HT1080 (cell line): ENCODE measurements at places on chromosomes 5 and 9. TPM values are rescaled to one million over a fixed set of nuclear protein-coding genes. Genes with fewer than 3 reads are reported as not detected.
A peak's percentile ranks its signal among the peaks of the same experiment; 100 is the strongest.

DNA sequence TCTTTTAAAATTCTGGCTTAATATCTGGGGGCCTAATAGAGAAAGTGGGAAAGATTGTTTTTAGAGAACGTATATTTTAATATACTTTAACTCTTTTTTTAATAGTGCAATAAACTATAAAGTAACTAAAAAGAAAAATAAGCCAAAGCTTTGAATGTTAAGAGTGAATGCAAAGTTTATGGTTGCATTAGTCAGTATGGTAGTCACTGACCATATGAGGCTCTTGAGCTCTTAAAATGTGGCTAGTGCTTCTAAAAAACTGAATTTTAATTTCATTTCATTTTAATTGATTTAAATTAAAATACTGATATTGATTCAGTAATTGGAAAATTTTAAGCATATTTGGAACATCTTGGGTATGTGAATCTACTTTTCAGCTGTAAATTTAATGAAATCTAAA is 310.7 kb downstream of the PJA2 start:
- no peak for DNase-seq

DNA sequence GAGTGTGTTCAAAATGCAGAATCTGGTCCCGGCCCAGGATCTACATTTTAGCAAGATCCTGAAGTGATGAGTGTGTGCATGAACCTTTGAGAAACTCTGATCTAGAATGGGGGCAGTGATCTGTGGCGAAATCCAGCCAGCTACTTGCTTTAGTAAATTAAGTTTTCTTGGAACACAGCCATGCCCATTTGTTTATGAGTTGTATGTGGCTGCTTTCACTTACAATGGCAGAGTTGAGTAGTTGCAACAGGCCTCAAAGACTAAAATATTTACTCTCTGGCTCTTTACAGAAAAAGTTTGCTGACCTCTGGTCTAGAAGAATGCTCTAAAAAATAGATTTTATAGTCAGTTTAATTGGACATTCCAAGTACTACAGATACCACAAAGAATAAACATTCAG is 588.3 kb downstream of the BNC2 start:
- DNase-seq, result no peak

- no peak for DNase-seq
Observed at GRCh38 chr5:61534481-61535267, 202.6 kb downstream of the ZSWIM6 start.

APBB3 gene
- 5.0 and 5.3 TPM in 2 replicates for total RNA-seq

CATSPER3 gene
- total RNA-seq, result 0.13 and 0.30 TPM in 2 replicates

TDRD7 gene
- 7.2 TPM in 2 replicates for total RNA-seq

ZNF346 gene
- total RNA-seq, result 13.7 and 17.7 TPM in 2 replicates

TERT gene
- total RNA-seq, result 9.0 and 10.5 TPM in 2 replicates

ZNF454 gene
- total RNA-seq, result not detected in 2 replicates

GRCh38 chr9:93635186-93636107 is 59.1 kb downstream of the PHF2 start:
- DNase-seq, result no peak

GRCh38 chr5:66769839-66770617 is 173.8 kb downstream of the MAST4 start:
- peak; percentile 17 for DNase-seq

GRCh38 chr9:76658510-76659231 is 105.6 kb upstream of the PCA3 start:
- DNase-seq, result peak; percentile 47

DNA sequence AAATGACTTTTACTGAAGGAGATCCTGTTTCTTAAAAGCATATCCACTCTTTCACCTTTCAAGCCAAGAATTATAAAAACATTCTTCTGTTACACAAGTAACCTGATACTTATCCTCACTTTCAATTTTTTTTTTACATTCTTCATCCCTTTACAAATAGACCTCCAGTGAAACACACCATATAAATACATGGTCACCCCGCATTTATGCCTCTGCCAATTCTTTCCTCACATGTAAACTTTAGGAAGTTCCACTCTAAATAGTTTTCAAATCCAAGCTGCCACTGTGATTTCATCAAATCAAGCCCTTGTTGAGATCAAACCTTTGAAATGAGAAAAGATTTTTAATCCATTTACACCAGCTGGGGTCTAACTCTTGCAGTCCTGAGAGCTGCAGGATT is 40.0 kb downstream of the GAS1 start:
- no peak for DNase-seq

- DNase-seq, result no peak
Observed at GRCh38 chr5:102294886-102295395, 1.1 kb downstream of the SLCO4C1 start.

THOC3 gene
- total RNA-seq, result 116 and 118 TPM in 2 replicates

TXNDC8 gene
- total RNA-seq, result not detected in 2 replicates

CCDC183 gene
- not detected in 2 replicates for total RNA-seq

TMEM252 gene
- total RNA-seq, result not detected in 2 replicates

PROB1 gene
- total RNA-seq, result 0.17 and 0.53 TPM in 2 replicates

DNA sequence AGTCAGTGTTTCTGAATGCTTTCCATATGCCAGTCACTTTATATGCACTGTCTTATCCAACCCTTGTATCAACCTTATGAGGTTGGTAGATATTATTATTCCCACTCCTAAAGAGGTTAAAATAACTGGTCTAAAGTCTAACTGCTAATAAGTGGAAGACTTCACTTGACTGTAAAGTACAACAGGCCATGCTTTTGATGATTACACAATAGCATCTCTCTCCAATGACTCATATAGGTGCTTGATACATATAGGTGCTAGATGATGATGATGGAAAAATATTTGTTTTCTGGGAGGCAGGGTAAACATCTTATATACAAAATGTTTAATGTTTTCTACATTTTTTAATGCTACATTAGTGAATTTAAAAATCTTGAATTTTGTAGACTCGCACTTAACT is 75.9 kb upstream of the NR3C1 start:
- no peak for DNase-seq

DNA sequence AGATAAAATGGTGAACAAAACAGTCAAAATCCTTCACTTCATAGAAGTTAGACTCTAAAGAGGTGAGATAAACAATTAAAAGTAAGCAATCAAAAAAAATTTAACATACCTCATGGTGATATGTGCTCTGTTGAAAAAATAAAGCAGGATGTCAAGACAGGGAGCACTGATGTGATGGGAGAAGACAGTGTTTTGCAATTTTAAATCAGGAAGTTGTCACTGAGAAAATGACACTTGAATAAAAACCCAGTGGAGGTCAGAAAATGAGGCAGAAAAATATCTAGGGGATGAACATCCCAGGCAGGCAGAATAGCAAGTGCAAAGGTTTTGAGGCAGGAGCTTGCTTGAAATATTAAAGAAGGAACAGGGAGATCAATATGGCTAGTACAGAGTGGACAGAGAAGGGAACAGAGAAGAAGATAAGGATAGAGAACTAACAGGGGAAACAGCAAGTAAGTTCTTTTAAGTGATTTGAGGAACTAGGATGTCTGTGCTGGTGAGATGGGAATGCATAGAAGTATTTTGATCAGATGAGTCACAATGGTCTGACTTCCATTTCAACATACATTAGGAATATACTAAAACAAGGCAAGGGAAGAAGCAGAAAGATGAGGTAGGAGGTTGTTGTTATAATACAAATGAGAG is 130.4 kb downstream of the CHSY3 start:
- peak; percentile 56 for DNase-seq

DNA sequence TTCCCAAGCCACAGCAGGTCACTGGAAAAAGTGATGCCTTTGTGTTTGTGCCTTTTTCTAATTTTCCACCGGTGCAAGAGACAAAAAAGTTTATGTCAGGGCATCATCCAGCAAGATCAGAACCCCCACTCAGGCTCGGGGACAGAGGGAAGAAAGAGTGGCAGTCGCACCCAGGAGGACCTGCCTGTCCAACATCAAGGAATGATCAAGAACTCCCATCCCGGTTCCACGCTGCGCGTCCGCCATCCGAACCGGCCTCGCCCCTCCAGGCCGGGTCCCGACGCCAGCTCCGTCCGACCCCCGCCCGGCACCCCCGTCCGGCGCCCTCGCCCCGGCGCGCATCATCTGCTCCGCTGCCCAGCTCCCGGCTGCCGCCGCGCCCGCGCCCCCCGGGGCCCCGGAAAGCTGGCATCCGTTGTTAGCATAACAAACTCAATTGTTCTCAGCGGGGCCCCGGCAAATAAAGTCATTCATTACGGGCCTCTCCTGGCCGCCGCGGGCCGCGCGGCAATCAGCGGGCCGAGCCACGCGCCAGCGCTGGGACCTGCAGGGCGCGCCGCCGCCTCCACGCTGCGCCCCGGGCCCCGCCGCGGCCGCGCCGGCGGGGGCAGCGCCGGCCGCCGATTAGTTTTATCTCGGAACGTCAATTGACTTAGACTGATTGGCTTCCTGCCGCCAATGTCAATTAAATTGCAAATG is 48.1 kb downstream of the PAX5 start:
- DNase-seq, result no peak

DNA sequence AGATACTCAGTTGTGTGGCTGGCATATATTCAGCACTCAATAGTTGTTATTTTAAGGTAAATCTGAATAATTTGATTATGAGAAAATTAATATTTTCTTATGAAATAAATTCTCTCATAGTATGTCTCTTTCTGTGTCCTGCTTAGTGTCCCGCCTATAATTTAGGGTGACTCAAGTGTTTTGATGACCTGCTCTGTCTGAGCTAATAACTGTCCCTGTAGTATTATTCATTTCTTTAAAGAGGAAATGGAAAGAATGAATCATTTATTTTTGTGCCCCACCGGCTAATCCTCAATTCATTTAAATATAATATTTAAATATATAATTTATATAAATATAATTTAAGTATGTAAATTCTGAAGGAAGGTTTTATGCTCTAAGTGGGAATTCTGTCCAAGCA is 4.1 kb downstream of the SLC1A1 start:
- DNase-seq, result no peak

DNA sequence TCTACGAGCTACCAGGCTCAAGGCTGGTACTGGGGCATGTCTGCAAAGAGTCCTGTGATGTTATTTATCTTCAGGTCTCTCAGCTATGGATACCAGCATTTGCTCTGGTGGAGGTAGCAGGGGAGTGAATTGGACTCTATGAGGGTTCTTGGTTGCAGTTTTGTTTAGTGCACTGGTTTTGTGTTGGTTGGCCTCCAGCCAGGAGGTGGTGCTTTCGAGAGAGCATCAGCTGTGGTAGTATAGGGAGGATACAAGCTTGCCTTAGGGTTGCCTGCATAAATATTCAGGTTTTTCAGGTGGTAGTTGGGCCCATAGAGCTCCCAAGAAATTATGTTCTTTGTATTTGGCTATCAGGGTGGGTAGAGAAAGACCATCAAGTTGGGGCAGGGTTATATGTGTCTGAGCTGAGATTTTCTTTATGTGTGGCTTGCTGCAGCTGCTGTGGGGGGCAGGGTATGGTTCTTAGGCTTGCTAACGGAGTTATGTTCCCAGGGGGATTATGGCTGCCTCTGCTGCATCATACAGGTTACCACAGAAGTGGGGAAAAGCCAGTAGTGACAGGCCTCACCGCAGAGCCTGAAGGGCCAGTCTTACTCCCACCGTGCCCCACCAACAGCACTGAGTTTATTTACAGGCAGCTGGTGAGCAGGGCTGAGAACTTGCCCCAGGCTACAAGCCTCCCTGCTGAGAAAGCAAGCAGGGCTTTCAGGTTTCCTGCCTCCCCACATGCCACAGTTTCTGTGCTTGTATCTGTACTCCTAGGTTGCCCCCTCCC is 9.7 kb upstream of the RIOK2 start:
- peak; percentile 66 for DNase-seq

GRCh38 chr5:41794471-41794870 is 75.8 kb downstream of the OXCT1 start:
- peak; percentile 92 for DNase-seq

- no peak for DNase-seq
Observed at GRCh38 chr5:3995954-3996619, 400.5 kb downstream of the IRX1 start.

CDH6 gene
- not detected in 2 replicates for total RNA-seq

FRMPD1 gene
- total RNA-seq, result not detected in 2 replicates

PTPN3 gene
- 5.0 and 10.1 TPM in 2 replicates for total RNA-seq

- peak; percentile 10 for DNase-seq
Observed at GRCh38 chr5:167576897-167577296, 714.5 kb upstream of the WWC1 start.

GRCh38 chr5:95449460-95449859 is 58.3 kb downstream of the FAM81B start:
- DNase-seq, result peak; percentile 13

DNA sequence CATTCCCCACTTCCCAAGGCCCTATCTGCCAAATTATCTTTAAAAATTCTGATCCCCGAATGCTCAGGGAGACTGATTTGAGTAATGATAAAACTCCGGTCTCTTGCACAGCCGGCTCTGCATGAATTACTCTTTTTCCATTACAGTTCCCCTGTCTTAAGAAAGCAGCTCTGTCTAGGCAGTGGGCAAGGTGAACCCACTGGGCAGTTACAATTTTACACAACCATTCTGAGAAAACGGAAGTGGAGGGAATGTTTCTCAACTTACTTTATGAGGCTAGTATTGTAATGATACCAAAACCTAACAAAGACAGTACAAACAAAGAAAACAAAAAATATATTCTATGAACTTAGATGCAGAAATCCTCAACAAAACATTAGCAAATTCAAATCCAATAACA is 100.0 kb downstream of the MCTP1 start:
- DNase-seq, result no peak

ANKRD34B gene
- total RNA-seq, result not detected in 2 replicates
